ENCODE measurements at places on chromosomes 16 and 17.

GRCh38 chr17:79657036-79657435 is 46.2 kb upstream of the RBFOX3 start:
- DNase-seq, result no peak

DNA sequence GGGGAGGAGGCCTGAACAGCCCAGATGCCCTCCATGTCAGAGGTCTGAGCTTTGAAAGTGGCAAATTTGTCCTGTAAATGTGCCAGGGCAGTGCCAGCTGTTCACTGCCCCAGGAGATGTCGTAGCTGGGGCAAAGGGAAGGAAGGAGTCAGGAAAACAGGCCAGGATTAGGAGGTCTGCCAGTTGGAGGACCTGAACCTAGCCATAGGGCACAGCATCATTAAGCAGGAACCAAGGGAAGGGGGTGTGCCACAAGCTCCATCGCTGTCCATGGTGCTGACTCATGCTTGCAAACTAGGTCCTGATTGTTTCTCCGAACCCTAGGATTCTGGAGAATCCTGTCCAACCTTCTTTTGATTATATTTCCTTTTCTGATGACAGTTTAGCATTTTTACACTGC is 124.2 kb downstream of the TMEM132E start:
- DNase-seq, result no peak

- DNase-seq, result peak; percentile 55
These were observed at the start of gene LAT for GRCh38 chr16:28984619-28985135. Gene LAT (plus strand): TSS chr16:28985052. CDS start chr16:28985418, 366 bp downstream.

DNA sequence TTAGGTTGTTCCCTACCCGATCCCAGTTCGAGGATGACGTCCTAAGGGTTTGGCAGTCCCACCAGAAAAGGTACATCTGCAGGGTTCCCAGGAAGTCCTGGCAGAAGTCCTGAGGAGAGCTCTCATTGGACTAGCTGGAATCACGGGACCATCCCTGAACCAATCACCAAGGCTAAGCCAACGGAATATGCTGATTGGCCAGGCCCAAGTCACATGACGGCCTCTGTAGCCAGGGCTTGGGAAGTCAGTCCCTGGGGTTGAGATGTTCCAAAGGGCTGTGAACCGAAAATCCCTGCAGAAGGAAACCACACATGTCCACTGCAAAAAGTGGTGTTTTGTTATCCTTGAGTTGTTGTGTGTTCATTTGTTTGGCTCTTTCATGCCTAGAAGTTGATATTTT is 68.2 kb upstream of the ZNF423 start:
- no peak for DNase-seq

DNA sequence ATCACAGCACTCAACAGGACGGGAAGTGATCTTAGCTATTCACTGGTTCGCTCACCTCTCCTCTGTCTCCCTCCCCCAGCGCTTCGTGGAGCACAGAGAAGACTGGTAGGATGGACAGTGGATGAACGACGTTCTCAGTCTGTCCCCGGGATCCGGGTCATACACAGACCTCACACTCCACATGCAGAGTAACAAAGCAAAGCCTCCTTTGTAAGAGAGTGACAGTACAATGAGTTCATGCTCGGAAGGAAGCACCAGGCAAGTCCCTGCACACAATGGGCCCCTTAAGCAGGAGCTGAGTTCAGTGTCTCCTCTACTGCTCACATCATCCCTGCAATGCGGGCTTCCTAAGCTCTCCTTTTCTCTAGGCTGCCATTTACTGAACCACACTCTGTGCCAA is 356.9 kb downstream of the C16orf95 start:
- no peak for DNase-seq

DNA sequence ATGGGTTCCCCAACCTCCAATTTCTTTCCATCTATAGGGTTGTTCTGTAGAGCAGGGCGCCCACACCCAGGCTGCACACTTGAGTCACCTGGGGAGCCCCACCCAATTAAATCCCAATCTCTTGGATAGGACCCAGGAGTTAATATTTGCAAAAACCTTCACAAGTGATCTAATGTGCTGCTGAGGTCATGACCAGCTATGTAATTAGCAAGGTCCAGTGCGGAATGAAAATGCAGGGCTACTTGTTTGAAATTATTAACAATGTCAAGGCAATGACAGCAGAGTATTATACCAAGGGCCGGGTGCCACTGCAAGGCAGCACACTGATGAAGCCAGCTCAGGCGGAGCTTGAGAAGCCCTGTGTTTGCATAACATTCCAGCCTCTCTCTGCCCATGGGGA is 302.7 kb downstream of the MAF start:
- no peak for DNase-seq

DNA sequence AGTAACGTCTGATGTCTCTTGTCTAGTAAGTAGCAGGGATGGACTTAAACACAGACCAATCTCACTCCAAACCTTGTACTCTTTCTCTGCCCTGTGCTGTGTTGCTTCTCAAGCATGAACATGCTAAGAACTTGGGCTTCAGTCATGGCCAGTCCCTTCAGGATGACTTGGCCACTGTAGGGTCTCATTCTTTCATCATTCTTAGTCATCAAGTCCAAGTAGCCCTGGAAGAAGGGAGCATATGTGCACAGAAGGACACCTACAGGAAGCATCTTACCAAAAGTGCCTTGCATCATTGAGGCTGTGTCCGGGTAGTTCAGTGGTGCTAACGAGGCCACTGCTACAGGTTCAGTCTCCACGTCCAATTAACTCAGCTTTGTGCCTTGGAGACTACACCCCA is 80.7 kb downstream of the CDK5R1 start:
- no peak for DNase-seq

DNA sequence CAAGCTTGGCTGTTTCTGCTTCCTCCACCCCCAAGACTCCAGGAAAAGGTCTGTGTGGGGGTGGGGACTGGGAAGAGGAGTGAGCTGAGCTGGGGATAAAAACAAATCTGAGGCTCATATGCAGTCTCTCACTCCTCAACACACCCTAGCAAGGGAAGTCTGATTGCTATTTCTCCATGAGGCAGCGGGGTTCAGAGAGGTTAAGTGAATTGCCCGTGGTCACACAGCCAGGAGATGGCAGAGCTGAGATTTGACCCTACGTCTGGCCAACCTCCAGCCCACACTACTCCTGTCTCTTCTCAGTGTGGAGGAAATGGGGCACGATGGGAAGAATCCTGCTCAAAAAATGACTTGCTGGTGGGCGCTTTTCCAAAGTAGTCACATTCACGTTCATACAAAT is 4.8 kb upstream of the ABCC3 start:
- no peak for DNase-seq

GRCh38 chr16:56190048-56190676 is 1.1 kb upstream of the GNAO1 start:
- DNase-seq, result no peak

DNA sequence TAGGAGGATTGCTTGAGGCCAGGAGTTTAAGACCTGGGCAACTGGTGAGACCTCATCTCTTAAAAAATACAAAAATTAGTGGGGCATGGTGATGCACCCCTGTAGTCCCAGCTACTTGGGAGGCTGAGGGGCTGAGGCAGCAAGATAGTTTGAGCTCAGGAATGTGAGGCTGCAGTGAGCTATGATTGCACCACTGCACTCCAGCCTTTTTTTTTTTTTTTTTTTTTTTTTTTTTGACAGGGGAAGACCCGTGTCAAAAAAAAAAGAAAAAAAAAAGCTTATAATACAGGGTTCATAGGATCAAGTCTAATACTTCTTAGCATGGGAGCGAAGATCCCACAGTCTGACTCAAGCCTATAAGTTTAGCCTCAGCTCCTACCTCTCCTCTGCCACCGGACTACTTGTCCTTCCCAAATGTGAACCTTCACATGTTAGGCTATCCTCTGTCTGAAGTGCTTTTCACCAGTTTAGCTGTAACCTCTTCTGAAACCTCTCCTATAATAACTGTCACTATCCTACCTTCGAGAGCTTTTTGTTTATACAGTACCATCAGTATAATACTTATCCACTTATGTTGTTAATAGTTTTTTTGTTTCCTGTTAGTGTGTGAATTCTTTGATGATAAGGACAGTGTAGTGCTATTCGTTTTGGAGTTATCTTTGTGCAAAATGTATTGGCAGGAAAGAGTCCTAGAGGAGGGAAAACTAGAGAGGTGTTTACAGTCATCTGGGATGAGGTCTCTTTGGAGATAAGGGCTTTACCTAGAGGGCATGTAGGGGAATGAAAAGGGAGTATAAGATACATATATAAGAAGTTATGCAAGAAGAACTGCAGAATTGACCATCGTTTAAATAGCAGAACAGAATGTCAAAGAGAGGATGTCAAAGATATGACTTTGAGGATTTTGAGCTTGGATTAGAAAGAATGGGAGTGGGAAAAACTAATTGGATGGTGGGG is 15.5 kb downstream of the CPD start:
- no peak for DNase-seq

- no peak for DNase-seq
These were observed 3.4 kb upstream of the PITPNM3 start for GRCh38 chr17:6559753-6560215.

GRCh38 chr17:73952082-73952479 is 251.4 kb upstream of the RPL38 start:
- no peak for DNase-seq

GRCh38 chr17:52384695-52385094 is 226.2 kb upstream of the CA10 start:
- DNase-seq, result no peak

DNA sequence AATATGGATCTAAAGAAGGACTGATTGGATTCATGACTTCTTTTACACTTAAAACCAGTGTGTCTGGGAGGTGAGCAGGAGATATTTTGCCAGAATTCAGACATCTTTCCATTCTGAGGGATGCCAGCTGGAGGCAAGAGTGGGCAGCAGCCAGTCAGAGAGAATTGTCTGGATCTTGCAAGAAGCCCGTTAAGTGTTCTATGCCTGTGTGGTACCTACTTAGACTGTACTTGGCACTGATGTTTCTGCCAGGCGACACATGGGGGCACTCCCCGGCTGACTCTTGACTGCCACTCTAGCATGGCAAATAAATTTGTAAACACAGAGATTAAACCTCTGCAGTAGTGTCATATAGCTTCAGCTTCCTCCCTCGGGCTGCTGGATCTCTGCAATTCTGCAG is 247.7 kb downstream of the UTP18 start:
- no peak for DNase-seq

GRCh38 chr17:10779609-10780008 is 24.3 kb downstream of the TMEM238L start:
- DNase-seq, result no peak

Data from GM20000 (cell line).